ENCODE measurements at places on chromosomes 16 and 17.

DNA sequence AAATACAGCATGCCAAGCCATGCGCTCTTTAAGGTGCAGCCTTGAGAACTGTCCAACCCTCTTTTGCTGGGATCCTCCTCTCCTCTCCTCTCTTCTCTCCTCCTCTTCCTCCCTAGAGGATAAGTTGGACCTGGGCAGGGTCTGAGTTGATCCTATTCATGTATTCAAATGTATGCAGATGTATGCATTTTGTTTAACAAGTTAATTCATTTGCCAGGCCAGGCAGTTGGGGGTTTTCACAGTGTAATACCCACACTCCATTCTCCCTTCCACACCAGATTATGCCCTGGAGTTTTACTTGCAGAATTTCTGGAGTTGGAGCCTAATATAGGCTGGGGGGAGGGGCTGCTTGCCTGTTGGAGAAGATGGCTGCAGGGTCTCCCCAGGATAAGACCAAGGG lies 226.2 kb upstream of the SDK2 start:
- no peak for DNase-seq

GRCh38 chr17:79135011-79135410 lies 60.4 kb downstream of the ENGASE start:
- DNase-seq = no peak

- DNase-seq = no peak
Measured at GRCh38 chr17:64504769-64505339, 1.2 kb downstream of the DDX5 start.

DNA sequence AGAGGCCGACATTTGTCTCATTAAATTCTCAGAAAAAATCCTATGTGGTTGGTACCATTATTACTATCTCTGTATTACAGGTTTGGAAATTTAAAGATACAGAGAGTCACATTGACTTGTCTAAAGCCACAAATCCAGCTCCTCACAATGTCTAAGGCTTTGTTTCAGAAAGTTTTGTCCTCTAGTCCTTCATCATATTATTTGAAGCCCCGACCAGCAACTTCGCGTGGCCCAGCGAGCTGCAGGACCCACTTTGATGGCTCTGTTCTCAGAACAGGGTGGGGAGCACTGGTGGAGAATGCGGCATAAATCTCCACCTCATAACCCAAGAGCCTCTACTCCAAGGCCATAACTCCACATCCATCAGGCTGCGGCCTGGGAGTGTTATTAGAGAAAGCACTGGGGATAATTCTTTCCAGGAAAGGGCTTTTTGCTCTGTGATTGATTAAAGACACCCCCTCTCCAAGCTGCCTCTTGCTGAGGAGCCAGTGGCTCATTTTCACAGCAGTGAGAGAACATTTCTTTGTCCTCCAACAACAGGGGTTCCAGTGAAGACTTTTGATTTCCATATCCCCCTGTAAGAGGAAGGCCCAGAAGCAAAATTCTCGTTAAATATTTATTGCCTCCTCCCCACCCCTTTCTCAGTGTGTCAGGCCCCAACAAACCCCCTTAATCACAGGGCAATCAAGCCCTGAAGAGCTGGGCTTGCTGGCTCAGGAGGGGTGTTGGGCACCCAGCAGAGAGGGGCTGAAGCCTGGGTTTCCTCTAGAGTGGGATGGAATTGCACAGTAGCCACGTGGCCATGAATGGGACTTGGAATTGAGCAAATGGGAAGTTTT lies 113.7 kb upstream of the CDH11 start:
- DNase-seq = no peak

GRCh38 chr16:48091117-48091516 lies 64.7 kb downstream of the ABCC12 start:
- no peak for DNase-seq

GRCh38 chr17:8925808-8926207 lies 39.7 kb downstream of the PIK3R5 start:
- no peak for DNase-seq

- DNase-seq = no peak
Measured at GRCh38 chr17:7027335-7027734, 4.5 kb downstream of the BCL6B start.

- DNase-seq = no peak
Measured at GRCh38 chr16:74725651-74726455, 25.2 kb upstream of the MLKL start.

- no peak for DNase-seq
Measured at GRCh38 chr17:4506892-4507291, 8.2 kb downstream of the SPNS2 start.

DNA sequence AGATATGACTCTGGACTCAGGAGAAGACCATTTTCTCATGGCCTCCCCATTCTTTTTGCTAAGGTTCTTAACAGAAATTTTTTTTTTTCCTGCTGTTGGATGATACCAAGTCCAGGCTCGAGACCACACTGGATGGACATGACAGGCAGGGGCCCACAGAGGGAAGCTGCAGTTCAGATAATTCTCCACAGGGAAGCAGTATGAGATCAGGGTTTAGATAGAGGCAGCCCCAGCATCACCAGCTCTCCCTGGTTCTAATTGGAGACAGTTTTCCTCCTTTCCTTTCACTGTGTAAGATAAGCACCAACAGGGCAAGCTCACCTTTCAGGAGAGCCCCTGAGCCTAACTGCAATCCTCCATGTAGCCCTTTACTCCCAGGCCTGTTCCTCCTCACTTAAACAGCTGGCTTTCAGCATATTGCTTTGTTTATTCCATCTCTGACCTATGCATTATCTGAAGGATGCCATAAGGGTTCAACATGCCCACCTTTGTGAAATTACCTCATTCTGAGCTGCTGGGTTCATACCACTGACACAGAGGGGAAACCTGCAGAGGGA lies 108.1 kb downstream of the SNX11 start:
- DNase-seq = no peak

DNA sequence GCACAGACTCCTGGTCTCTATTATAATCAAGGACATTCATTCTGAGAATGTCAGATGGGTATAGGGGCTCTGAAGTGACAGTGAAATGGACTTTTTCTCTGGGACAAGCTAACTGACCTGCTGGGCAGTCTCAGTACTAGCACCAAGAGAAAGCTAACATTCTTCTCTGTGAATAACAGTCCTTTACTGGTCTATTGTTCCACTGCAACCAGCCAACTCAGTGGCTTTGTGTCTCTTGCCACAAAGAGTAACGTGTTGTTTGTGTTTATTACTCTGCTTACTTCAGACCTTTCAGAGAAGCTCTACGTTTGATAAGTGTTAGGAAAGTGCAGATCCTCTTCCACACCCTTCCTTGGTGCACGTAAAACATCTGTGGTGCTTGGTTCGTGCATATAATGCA lies 61.5 kb upstream of the BCAR1 start:
- no peak for DNase-seq
